AG04450 (cell line): ENCODE measurements at places on chromosomes 11 and 22.

GRCh38 chr22:38068641-38069371 is 11.6 kb downstream of the PICK1 start:
- DNase-seq: no peak

DNA sequence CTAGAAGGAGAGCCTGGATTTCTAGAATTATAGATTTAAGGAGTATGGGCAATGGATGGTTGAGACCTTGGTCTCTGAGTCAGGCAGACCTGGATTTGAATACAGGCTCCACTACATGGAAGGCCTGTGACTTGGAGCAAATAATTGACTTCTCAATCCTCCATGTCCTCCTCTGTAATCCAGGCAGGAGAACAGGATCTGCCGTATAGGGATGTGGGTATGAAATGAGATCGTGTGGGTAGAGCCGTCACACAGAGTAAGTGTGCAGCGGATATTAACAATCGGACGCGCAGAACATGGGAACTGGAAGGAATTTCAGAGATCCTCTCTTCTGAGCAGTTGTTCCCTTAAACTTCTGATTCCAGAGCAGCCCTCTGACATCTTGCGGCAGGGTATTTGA is 11.5 kb upstream of the TMPRSS13 start:
- no peak for DNase-seq

- no peak for DNase-seq
These were observed 34.7 kb upstream of the RFPL3 start for GRCh38 chr22:32322986-32323385.

DNA sequence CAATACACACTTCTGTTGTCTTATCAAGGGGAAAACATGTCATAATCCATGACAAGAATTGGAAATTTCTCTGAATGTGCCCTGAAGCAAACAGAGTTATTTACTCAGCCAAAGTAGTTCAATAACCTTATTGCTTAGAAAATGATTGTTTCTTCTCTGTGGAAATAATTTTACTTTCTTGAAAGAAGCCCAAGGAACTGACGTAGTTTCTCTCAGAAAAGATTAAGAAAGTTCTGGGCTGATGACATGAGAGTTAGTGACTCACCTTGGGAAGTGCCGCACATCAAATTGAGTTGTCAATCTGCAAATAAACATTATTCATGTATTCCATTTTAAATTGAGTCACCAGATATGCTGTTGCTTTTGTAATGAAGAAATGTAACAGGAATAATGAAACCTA is 418.6 kb upstream of the LRRC4C start:
- DNase-seq: no peak

GRCh38 chr22:23106906-23107367 is 34.9 kb downstream of the RSPH14 start:
- no peak for DNase-seq

DNA sequence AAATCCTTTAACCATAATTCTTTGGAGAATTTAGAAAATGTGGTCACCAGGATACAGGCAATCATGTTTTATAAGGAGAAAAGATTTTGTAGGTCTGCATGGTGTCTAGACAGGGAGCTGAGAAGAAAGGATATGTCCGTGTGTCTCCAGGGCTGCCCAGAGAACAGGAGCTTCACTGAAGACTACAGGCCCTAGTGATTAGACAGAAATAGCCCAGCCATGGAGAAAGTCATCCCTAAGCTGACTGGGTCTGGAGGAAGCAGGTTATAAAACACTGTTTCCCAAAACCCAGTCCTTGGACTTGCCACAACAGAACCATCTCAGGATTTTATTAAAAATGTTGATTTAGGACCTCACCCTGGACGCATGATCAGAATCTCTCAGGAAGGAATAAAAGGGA is 84.4 kb downstream of the GALNT18 start:
- no peak for DNase-seq

GRCh38 chr11:26987272-26987671 is 6.6 kb upstream of the FIBIN start:
- no peak for DNase-seq

- DNase-seq: no peak
These were observed 74.6 kb downstream of the ADM start for GRCh38 chr11:10379426-10379825.

GRCh38 chr11:121810291-121810690 is 305.7 kb downstream of the BLID start:
- peak; percentile 34 for DNase-seq

GRCh38 chr11:86863476-86863875 is 63.1 kb downstream of the PRSS23 start:
- DNase-seq: no peak

DNA sequence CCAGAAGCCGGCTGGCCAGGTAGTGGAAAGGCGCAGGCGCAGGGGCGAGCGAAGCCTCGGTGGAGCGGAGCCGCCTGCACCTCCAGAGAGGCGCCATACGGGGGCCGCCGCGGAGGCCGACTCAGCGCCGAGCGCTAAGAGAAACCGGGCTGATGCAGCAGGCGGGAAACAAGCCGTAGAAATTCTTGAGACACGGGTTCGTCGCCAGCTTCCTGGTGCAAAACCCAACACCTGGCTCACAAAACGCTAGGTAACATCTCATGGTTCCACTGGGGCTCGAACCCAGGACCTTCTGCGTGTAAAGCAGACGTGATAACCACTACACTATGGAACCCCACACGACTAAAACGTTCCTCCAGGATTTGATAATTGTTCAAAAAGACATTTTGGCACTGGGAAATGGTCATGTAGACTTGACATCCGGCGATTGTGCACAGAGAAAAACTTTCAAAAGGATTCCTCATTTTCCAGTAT is 39.1 kb downstream of the OR4D9 start:
- peak; percentile 92 for DNase-seq

GRCh38 chr11:111683806-111684205 is 81.6 kb downstream of the SIK2 start:
- no peak for DNase-seq

GRCh38 chr22:31085493-31085824 is 4.3 kb downstream of the SMTN start:
- DNase-seq: no peak

- no peak for DNase-seq
These were observed 280.7 kb downstream of the TTC28 start for GRCh38 chr22:28398981-28399380.

DNA sequence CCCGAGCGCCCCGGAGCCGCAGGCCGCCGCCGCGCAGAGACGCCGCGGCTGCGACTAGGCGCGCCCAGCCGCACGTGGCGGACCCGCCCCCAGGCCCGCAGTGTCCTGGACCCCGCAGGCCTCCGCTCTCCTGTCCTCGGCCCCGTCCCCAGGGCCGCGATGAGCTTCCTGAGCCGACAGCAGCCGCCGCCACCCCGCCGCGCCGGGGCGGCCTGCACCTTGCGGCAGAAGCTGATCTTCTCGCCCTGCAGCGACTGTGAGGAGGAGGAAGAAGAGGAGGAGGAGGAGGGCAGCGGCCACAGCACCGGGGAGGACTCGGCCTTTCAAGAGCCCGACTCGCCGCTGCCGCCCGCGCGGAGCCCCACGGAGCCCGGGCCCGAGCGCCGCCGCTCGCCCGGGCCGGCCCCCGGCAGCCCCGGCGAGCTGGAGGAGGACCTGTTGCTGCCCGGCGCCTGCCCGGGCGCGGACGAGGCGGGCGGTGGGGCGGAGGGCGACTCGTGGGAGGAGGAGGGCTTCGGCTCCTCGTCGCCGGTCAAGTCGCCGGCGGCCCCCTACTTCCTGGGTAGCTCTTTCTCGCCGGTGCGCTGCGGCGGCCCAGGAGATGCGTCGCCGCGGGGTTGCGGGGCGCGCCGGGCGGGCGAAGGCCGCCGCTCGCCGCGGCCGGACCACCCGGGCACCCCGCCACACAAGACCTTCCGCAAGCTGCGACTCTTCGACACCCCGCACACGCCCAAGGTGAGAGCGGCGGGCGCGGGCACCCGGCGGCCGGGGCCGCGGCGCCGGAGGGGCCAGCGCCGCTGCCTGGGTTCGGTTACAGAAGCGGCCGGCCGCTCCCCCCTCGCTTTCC is 528 bp downstream of the WEE1 start:
- DNase-seq: no peak

- DNase-seq: no peak
These were observed 85.5 kb upstream of the PRR5 start for GRCh38 chr22:44616461-44616860.

DNA sequence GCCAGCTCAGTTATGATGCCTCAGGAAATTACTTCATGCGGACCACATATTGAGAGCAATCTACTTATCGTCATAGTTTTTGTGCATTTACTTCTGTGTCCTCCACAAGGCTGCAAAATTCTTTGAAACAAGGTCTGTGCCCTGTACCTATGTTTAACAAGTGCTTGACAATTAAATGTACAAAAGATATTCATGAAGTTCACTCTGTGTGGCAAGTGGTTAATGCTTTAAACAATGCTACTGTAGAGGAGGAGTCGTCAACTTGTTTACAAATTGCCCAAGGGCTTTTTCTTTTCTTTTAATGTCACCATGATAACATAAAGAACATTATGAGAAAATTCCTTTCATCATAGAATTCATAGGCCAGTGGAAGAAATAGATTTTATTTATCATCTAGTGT is 871.5 kb upstream of the CCDC90B start:
- no peak for DNase-seq

DNA sequence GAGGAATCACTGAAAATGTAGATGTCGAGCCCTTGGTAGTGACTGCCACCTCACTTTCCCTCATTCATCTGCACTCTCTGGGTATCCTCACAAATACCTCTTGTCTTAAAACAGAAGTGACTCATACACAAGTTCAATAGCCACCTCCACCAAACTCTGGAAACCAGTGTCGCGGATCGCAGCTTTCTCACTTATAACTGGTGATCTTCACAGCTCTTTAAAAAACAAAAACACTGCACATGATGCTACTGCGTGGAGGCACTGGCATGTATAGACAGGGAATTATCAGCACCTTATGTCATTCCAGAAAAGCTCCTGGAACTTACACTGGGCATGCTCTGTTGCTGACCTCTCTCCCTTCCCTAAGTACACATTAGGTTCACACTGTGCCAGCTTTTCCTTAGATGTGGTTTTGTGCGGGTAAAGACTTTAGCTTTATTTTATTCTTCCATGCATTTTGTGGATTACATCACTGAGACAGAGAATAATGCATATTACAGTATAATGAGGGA is 425.5 kb upstream of the CADM1 start:
- DNase-seq: no peak

DNA sequence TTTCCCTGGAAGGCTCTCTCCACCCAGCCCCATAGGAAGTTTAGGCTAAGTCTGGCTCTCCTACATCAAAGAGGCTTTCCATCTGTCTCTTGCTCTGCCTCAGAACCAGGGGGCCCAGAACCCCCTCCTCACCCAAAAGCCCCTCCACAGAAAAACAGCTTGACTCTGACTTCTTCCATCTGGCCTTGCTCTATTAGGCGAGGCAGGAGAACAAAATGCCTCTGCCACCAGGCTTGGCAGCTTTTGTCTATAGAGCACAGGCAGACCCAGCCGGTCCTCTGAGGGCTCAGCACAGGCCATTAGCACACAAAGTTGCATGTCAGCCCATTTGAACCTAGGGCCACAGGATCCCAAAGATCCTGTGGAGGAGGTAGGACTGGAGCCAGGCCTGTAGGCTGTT is 75.7 kb upstream of the SUSD2 start:
- DNase-seq: no peak

GRCh38 chr11:100890789-100891188 is 203.7 kb downstream of the ARHGAP42 start:
- peak; percentile 94 for DNase-seq

DNA sequence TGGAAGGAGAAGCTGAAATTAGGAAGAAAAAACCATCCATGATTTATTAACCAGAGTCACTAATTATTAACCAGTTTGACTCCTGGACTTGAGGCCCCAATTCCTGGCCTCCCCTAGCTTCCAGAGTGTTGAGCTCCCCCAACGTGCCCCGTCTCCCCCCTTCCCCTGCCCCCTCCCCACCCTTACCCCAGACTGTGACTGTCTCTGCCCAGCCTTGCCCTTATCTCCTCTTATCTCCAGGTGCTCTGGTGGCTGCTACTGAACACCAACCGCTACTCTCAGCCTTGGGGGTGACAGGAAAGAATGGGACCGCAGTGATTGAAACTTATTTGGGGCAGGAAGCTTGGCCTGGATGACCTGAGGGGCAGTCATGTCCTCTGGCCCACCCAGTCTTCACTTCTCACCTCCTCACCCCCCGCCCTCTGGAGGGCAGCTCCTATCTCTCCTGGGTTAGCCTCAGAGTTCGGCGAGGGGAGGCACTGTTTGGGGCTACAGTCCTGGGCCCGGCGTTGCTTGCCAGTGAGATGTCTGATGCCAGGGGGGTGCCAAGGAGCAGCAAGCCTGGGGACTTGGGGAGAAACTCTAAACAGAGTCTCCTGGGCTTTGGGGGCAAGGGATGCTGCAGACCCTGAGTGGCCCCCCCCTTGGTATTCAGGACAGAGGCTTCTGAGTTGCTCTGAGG is 15.5 kb downstream of the NECTIN1 start:
- DNase-seq: no peak

DNA sequence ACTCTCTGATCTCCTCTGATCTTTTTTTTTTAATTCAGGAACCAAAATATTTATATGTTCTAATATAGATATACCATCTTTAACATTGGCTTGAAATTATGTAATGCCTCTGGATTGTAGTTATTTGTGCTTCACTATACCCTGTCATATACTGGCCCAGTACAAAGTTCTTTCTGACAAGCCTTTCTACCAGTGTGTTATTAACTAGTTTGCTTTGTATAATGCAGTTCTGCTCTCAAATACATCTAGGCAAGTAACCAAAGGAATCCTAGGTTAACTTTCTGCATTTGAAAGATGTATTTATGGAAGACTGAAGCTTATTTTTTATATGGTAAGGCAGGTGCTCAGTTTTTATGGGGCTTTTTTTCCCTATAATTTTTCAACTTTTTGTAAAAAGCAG is 36.1 kb downstream of the ARHGEF12 start:
- no peak for DNase-seq

DNA sequence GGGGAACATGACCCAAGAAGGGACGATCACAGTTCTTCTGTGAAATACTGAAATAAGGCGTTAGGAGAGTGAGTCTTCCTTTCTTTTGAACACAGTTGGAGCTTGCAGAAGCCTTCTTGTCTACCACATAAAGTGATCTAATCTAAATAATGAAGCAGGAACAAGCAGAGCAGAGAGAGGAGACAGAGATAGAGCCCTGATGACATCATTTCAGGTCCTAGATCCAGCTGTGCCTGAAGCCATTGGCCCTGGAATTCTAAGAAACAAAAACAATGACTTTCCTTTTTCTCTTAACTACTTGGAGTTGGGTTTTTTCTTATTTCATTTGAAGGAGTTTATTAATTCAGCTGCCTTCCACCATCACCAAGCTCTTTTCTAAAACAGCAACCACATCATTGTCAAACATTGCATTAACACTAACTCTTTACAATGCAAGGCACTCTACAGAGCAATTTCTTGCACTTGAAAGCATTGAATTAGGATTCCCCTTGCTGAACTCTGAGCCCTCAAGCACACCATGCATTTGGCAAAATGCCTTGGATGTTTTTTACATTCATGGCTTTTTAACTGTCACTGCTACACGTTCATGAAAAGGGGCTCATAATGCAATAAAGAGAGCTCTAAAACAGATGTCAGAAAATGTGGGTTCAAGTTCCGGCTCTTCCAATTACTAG is 117.2 kb upstream of the TIMP3 start:
- DNase-seq: no peak
